Activated CD8-positive, alpha-beta T cell treated with anti-CD3 and anti-CD28 coated beads, Interleukin-2, amount 10 ng/mL, durations not matched to agents 7 days and 5 days (primary cell): ENCODE measurements at places on chromosomes 2 and 18. TPM values are rescaled to one million over a fixed set of nuclear protein-coding genes. Genes with fewer than 3 reads are reported as not detected.

- no peak for DNase-seq
These were observed 386.8 kb downstream of the PTH2R start for GRCh38 chr2:208793434-208793833.

B3GNT7 gene
- total RNA-seq, result 0.26 TPM

- DNase-seq, result no peak
These were observed 465.1 kb downstream of the LPIN1 start for GRCh38 chr2:12211326-12212175.

GRCh38 chr2:200975672-200976071, 12.2 kb upstream of the ORC2 start:
- no peak for DNase-seq
